ENCODE measurements at places on chromosomes 5 and 9. TPM values are rescaled to one million over a fixed set of nuclear protein-coding genes. Genes with fewer than 3 reads are reported as not detected.

DNA sequence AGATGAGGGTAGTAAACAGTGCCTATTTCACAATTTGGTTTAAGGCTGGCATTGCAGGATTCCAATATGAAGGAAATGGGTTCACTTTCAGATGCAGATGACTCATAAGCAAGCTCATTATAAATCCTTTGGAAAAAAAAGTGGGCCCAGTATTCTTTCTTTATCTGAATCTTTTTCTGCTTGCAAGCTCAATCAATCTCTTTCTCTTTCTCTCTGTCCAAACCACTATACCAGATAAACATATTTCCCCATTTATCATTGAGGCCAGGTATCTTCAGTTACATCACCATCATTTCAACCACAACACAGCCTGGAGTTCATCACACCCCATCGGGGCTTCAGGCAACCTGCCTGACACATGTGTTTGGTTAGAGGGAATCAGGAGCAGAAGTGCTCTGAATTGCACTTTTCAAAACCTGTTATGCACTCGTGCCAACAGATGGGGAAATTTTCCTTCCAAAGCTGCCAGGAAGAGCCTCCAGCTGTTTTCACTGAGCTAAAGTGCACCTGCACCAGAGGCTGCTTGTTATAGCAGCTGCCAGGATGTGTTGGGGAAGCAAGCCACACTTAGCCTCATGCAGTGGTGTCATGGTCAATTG is 30.0 kb upstream of the MAMDC2 start:
- H3K27me3 ChIP-seq, result no peaks in the 10 kb centered on the region
- H3K27ac ChIP-seq, result peak overlapping the region; percentile 34
- H3K4me1 ChIP-seq, result peaks cover 36% of the 10 kb centered on the region
- H3K36me3 ChIP-seq, result 0 out of 2 replicates have a peak, but pooled peaks cover 5% of the 10 kb centered on the region
- DNase-seq, result peak; percentile 29

GRCh38 chr5:131846536-131846935 is 49.7 kb upstream of the FNIP1 start:
- H3K27me3 ChIP-seq, result peaks cover 3% of the 10 kb centered on the region
- no peaks in the 10 kb centered on the region for H3K4me1 ChIP-seq
- peaks cover 9% of the 10 kb centered on the region for H3K36me3 ChIP-seq
- H3K27ac ChIP-seq, result no peak overlapping the region
- DNase-seq, result no peak

DNA sequence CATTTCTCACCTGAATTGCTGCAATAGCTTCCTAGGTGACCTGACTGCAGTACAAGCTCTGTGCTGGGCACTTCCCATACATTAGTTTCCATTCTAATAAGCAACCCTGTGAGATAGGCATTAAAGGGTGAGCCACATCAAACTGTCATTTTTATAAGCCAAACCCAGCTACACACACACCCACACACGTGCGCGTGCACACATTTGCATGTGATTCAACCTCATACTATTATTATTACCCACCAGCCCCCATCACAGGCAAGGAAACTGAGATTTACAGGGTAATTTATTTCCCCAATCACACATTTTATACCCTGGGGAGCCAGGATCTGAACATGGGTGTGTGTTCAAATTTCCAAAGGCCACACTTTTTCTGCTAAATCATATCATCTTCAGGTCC is 93.6 kb downstream of the TTLL11 start:
- H3K4me1 ChIP-seq, result peaks cover 18% of the 10 kb centered on the region
- H3K4me3 ChIP-seq, result no peak overlapping the region
- H3K27ac ChIP-seq, result no peak overlapping the region
- no peak for DNase-seq

DNA sequence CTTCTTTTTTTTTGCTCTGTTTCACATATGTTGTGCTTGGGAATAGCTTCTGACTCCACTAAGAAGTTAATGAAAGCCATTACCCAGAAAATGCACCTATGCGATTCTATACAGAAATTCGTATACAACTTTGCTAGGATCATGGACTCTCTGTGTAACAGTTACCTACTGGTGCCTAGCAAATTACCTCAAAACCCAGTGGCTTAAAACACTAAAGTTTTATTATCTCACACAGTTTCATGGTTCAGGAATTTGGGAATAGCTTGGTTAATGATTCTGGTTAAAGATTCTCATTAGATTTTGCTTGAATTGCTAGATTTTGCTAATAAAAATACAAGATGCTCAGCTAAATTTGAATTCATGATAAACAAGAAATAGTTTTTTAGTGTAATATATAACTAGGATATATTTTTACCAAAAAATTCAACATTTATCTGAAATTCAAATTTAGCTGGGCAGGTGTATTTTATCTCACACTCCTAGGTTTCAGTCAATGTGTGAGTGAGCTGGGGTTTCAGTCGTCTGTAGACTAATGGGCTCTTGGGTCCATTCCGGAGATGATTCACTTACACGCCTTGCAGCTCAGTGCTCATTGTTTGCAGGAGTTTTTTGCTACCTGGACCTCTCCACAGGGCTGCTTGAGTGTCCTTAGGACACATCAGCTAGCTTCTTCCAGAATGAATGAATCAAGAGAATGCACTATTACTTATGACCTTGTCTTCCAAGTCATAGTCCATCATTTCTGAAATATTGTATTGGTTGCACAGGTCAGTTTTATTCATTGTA is 75.1 kb downstream of the MROH2B start:
- peaks cover 12% of the 10 kb centered on the region for H3K4me1 ChIP-seq
- no peak overlapping the region for H3K27ac ChIP-seq
- no peaks in the 10 kb centered on the region for H3K36me3 ChIP-seq
- no peak for DNase-seq
- no peak overlapping the region for H3K4me3 ChIP-seq
- H3K27me3 ChIP-seq, result peaks cover 3% of the 10 kb centered on the region

DNA sequence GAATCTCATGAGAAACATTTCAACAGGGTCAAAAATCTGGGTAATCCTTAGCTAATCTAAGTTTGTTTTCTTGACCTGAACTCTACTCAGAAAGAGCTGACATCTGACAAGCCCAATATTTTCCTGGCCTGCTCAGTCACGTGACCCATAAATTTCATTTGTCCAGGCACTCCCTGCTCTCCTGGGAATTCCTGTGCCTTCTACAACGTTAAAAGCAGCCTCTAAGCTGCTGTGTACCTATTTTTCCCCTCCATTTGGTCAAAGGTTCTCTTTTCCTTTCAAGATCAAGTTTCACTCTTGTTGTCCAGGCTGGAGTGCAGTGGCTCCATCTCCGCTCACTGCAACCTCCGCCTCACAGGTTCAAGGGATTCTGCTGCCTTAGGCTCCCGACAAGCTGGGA is 148.8 kb upstream of the ABCA1 start:
- DNase-seq, result no peak
- H3K4me3 ChIP-seq, result no peak overlapping the region
- H3K27ac ChIP-seq, result no peak overlapping the region
- H3K4me1 ChIP-seq, result peaks cover 30% of the 10 kb centered on the region
- H3K27me3 ChIP-seq, result no peaks in the 10 kb centered on the region

DNA sequence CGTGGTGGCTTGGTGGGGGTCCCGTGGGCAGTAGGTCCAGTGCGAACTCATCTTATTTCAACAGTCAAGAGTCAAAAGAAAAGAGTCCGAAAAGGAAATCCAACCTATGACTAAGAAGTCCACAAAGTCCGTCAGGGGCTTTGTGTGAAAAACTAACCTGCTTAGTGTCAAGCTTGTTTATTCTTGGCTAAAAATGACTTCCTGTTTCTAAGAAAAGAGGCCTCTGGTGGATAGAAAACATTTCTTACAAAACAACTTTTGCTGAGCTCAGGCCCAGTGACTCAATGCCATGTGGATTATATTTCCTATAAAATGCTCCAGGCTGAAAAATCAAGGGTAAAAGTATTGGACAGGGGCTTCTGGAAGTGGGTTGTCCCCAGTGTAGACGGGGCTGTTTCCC is 105.9 kb downstream of the GADD45G start:
- no peak for DNase-seq
- no peaks in the 10 kb centered on the region for H3K4me1 ChIP-seq
- H3K27ac ChIP-seq, result no peak overlapping the region
- no peak overlapping the region for H3K4me3 ChIP-seq
- peaks cover 5% of the 10 kb centered on the region for H3K36me3 ChIP-seq

GRCh38 chr5:127898551-127899213 is 184.9 kb upstream of the SLC12A2 start:
- DNase-seq, result peak; percentile 2
- H3K4me3 ChIP-seq, result no peak overlapping the region
- H3K4me1 ChIP-seq, result peaks cover 12% of the 10 kb centered on the region
- no peak overlapping the region for H3K27ac ChIP-seq
- H3K27me3 ChIP-seq, result peaks cover 7% of the 10 kb centered on the region
- H3K36me3 ChIP-seq, result no peaks in the 10 kb centered on the region

GRCh38 chr5:18113721-18114120 is 479.5 kb downstream of the TAF11L14 start:
- no peaks in the 10 kb centered on the region for H3K4me1 ChIP-seq
- no peaks in the 10 kb centered on the region for H3K36me3 ChIP-seq
- no peaks in the 10 kb centered on the region for H3K27me3 ChIP-seq

DNA sequence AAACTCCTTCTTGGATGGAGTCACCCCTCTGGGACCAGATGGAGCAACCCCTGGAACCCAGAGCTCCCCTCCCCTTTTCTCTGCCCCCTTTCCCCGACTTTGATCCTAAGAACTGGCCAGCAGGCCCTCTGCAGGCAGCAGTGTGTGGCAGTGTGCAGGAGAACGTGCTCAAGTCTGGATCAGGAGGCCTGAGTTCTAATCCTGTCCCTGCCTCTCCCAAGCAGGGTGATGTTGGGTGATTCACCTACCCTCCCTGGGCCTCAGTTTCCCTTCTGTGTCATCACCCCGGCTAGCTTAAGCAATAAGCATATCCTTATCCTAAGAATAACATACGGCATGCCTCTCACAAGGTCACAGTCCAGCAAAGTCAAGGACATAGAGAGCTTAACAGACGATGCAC is 67.6 kb downstream of the C9orf50 start:
- peaks cover 24% of the 10 kb centered on the region for H3K4me1 ChIP-seq
- DNase-seq, result no peak
- no peak overlapping the region for H3K4me3 ChIP-seq
- H3K36me3 ChIP-seq, result no peaks in the 10 kb centered on the region

DNA sequence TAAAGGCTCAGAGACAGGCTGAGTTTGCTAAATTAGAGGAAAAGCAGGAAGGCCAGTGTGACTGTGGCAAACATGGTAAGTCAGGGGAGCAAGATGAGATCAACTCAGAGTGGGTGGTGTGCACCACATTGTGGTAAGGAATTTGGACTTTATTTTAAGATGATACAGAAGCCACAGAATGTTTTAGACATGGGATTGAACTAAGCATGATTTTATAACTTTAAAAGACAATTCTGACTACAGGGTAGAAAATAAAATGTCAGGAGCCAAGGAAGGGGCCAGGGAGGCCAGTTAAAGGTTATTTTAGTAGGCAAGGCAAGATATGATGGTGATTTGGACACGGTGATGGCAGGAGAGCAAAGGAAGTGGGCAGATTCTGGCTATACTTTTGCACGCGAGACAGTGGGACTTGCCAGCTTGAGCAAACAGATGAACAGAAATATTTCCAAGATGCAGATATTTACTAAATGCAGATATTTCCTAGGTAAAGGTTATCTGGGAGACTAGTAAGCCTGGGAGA is 53.9 kb downstream of the TSSK1B start:
- H3K36me3 ChIP-seq, result no peaks in the 10 kb centered on the region
- peaks cover 1% of the 10 kb centered on the region for H3K27me3 ChIP-seq
- no peak overlapping the region for H3K27ac ChIP-seq
- no peak for DNase-seq

- H3K4me3 ChIP-seq, result no peak overlapping the region
- peaks cover 8% of the 10 kb centered on the region for H3K4me1 ChIP-seq
- no peak overlapping the region for H3K27ac ChIP-seq
- DNase-seq, result no peak
- H3K27me3 ChIP-seq, result no peaks in the 10 kb centered on the region
Observed at GRCh38 chr5:82307451-82307850, 29.3 kb upstream of the RPS23 start.

DNA sequence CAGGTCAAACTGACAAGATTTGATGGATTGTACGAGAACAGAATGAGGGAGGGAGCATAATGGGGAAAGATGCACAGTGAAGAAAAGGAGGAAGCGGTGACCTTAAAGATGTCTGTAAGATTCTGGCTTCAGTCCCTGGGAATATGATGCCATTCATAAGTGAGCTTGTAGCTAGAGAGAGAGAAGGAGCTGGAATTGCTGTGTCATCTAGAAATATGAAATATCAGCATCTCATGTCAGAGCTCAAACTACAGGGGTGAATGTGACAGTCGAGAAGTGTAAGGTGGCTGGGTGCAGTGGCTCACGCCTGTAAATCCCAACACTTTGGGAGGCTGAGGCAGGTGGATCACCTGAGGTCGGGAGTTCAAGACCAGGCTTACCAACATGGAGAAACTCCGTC is 24.0 kb upstream of the WHRN start:
- H3K27me3 ChIP-seq, result peaks cover 2% of the 10 kb centered on the region
- no peak overlapping the region for H3K4me3 ChIP-seq
- no peak overlapping the region for H3K27ac ChIP-seq
- H3K36me3 ChIP-seq, result no peaks in the 10 kb centered on the region
- H3K4me1 ChIP-seq, result peaks cover 30% of the 10 kb centered on the region
- no peak for DNase-seq

DNA sequence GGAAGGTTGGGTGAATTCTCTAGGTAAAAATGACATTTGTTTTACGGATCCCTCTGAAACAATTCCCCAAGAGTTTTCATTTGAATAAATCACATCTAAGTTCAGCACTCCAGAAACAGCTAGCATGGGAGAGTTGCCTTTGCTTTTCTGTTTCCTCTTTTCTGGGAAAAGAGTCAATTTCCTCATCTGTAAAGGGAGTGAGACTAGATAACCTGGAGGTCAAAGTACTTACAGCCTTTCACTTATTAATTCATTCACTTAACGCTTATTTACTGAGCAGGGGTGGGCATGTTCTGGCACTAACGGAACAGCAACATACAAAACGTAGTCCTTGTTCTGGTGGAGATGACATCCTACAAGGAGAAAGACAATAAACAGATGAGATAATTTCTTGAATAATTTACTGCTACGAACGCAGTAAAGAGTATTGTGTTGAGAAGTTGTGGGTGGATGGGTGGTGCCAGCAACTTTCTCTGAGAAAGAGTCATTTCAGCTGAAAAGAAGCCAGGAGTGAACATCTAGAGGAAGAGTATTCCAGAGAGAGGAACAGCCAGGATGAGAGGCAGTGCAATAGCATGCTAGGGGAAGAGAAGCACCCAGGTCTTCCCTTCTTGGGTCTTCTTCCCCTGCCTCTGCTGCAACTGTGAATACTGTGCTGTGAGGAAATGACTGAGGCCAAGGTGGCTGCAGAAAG is 335.6 kb downstream of the ZSWIM6 start:
- no peaks in the 10 kb centered on the region for H3K36me3 ChIP-seq
- H3K4me3 ChIP-seq, result no peak overlapping the region
- no peak overlapping the region for H3K27ac ChIP-seq

BTNL9 gene
- not detected for total RNA-seq

ARSK gene
- total RNA-seq, result 16.3 TPM

ISCA1 gene
- 27.1 TPM for total RNA-seq

BHMT2 gene
- not detected for total RNA-seq

LECT2 gene
- total RNA-seq, result not detected

ZNF474 gene
- 0.11 TPM for total RNA-seq

ZNF462 gene
- 12.4 TPM for total RNA-seq

RLN1 gene
- total RNA-seq, result not detected

IRF1 gene
- 19.1 TPM for total RNA-seq

PCDHGB2 gene
- total RNA-seq, result 10.2 TPM

PGM5 gene
- total RNA-seq, result not detected

KIF24 gene
- total RNA-seq, result 2.6 TPM

CEP120 gene
- 12.3 TPM for total RNA-seq

PCDHGA11 gene
- total RNA-seq, result 9.7 TPM
